ENCODE measurements at places on chromosomes 5 and 9.
A peak's percentile ranks its signal among the peaks of the same experiment; 100 is the strongest.

GRCh38 chr9:12843735-12844134, 68.9 kb downstream of the LURAP1L start:
- peak; percentile 33 for DNase-seq

DNA sequence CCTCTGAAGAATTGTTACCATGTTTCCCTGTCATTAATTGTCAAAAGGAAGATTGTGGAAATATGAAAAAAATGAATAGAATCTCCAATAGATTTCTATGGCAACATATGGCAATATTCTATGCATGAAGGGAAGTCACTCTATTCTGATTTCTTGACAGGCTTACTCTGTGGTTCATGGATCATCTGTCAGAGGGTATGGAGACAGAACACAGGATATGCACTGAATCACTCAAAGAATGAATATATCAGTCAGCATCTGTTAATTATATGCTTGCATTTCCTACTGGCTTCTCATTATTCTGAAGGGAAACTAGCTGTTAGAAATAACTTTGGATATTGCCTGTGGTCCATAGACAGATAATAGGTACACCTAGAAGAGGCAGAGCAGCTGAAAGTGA, 918.9 kb downstream of the DTWD2 start:
- no peak for DNase-seq

- no peak for DNase-seq
These were observed 476.8 kb upstream of the SMARCA2 start for GRCh38 chr9:1538301-1538700.

DNA sequence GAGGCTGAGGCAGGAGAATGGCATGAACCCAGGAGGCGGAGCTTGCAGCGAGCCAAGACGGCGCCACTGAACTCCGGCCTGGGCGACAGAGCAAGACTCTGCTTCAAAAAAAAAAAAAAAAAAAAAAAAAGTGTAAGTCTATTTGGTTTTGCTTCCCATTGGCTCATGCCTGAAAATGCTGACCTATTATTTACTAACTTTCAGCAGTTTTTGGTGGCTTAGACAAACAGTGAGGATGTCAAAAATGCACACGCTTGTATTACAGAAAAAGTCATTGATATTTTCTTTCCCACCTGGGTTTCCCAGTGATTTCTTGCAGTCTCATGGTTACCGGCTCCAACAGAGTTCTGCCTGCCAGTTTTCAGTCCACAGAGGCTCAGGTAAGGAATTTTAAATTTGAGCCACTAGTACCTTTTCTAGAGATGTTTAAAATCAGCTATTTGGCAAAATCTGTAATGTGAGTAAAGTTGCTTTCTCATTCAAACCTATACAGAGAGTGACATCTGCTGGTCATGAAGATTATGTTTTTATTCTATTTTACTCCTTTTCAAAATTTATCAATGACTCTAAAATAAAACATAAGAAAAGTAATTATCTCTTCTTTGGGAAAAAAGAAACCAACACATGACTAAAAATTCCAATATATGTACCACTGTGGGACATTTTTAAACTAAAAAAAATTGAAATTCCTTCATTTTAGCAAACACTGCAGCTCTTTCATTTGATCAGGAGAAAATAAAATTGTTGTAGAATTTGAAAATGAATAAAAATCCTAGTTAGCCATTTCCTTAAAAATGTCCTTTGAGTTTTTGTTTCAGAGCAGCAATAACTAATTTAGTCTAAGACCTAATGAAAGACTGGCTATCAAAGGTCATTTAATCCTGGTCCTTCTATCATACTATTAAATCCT, 8.8 kb downstream of the FAM200C start:
- no peak for DNase-seq

- peak; percentile 25 for DNase-seq
These were observed 11.5 kb downstream of the SMIM3 start for GRCh38 chr5:150789943-150790611.

DNA sequence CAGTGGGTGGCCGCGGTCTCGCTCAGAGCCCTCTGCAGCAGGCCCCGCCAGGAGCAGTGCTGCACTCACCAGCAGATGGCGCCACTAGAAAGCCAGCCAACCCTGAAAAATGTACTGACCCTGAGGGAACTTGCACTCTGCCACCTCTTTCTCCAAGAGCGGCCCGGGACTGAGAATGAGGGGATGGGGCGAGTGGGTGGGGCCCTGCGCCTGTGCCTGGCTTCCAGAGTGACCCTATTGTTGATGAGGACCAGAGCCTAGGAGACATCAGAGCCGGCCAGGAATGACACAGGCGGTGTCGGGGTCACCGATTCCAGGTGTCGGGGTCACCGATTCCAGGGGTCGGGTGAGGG, 2.9 kb upstream of the IL17B start:
- peak; percentile 85 for DNase-seq

DNA sequence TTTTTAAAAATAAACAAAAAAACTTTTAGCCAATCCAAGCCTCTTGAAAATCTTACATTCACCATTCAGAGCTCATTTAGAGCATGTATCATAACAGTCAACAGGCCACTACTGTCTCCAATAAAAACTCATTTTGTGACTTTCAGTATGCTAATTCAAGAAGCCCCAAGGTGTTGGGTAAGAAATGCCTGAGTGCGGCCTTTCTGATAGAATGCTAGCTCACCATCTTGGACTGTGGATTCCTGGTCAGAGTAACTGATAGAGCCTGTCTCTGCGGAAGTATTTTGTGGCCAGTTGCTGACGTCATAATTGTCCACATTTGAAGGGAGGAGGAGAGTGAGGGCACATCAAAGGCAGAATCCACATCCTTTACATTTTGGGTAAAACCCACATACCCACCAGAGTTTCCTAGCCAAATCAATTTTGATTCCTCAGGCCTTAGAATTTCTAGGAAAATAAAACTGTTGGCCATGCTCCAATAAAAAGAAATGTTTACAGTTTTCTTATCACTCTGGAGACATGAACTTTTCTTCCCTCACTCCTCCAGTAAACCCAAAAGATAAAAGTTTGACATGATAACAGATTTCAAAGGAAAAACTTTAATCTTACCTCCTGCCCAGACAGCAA, 41.1 kb upstream of the ERCC6L2 start:
- peak; percentile 55 for DNase-seq

DNA sequence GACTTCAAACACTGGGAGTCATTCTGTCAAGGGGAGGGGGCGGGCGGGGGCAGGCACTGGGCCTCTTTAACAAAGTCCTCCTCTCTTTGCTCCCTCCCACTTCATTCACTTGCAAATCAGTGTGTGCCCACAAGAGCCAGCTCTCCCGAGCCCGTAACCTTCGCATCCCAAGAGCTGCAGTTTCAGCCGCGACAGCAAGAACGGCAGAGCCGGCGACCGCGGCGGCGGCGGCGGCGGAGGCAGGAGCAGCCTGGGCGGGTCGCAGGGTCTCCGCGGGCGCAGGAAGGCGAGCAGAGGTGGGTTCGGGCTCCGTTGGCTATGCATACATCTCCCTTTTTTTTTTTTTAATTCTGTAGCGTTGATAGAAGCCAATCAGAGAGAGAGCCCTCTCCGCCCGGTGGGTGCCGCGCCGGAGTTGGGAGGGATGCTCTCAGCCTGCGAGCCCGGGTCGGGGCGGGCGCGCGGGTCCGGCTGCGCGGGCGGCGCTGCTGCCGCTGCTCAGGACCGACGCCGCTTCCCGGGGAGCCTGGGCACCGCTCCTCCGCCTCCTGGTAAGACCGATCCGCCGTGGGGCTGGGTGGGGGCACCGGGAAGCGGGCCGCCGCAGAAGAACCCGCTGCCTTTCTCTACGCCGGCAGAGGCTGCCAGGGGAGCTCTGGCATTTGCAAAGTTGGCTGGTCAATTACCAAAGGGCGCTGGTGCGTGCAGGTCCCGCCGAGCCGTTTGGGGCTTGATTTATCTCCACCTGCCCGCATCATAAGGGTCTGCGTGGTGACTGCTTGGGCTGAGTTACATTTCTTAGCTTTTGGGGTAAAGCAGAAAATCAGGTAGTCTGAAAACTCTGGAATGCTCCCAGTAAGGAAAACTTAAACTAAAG, at the start of gene CDH6:
Gene CDH6, plus strand, starts transcription at position 96 of the 877 bp plus-strand sequence. CDS start 73,788 bp downstream, outside the sequence.
- DNase-seq = peak; percentile 31

- DNase-seq = no peak
These were observed 130.9 kb downstream of the ERCC6L2 start for GRCh38 chr9:96006296-96006879.

DNA sequence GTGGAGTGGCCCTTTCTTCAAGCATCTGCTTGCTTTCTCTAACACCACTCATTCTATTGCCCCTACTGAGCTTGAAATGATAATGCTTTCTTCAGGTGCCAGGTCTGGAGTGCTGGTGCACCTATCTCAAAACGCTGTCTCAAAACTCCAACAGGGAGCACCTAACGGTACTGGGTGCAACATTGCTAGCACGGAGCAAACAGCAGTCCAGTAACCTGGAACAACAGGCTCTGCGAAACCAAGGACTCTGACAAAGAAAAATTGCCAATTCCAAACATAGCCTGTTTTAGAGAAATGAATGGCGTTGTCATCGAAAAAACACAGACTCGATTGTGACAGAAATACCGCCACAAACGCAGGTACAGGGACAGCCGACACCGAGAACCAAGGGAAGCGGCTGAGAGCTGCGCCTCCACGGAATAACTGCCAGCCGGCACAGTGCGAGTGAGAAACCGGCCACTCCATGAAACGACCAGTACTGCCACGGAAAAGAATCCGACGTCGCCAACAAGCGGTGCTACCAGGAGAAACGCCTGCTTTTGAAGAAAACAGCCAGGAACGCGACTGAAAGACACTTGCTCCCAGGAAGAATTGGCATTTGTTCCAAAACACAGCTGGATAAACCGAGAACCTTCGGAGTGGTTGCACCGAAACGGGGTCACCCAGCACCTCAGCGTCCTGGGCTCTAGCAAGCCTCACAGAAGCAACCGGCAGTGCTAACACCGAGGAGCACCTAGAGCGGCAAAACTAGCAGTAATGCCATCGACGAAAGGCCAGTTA, 3.1 kb downstream of the ANXA2R start:
- DNase-seq = peak; percentile 30

DNA sequence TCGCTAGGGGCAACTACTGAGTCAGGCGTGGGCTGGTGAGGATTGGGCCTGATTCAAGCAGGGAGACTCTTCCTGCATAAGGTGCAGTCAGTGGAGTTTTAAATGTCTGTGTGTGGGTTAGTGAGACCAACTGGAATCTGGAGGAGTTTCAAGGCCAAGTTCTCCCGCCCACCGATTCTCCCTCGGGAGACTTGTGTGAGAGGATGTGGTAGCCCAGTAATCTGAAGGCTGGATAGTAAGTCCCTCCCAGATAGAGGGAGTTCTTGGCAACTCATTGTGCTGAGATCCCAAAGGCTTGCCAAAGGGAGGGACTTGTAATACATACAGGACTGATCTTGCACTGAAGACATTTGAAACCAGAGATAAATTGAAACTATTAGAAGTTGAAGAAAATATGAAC, 51.8 kb downstream of the WDR36 start:
- DNase-seq = peak; percentile 83

GRCh38 chr5:149228618-149229297, 42.9 kb upstream of the AFAP1L1 start:
- DNase-seq = peak; percentile 54

- peak; percentile 51 for DNase-seq
These were observed 265.5 kb upstream of the ADAMTSL1 start for GRCh38 chr9:18208166-18209059.

- peak; percentile 31 for DNase-seq
These were observed 218.5 kb downstream of the PLK2 start for GRCh38 chr5:58241389-58241788.

GRCh38 chr9:114290561-114290986, 32.3 kb upstream of the ORM1 start:
- peak; percentile 22 for DNase-seq

GRCh38 chr5:83299353-83299752, 172.2 kb upstream of the VCAN start:
- no peak for DNase-seq

DNA sequence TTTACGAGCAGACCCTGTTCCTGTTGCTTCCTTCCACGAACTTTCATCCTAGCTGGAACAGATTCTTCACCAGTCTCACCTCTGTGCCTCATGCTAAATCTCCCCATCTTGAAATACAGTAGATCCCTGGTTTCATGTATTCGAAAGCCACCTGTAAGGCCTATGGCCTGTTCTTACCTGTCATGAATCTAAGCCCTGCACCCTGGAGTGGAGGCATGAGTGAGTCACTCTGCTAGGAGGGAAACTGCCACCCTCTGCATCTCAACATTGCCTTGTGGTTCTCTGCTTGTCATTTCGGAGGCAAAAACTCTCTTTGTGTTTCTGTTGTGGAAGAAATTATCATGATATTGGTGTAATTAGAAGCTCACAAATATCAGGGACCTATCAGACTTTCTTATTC, 320.0 kb downstream of the ENC1 start:
- DNase-seq = no peak

DNA sequence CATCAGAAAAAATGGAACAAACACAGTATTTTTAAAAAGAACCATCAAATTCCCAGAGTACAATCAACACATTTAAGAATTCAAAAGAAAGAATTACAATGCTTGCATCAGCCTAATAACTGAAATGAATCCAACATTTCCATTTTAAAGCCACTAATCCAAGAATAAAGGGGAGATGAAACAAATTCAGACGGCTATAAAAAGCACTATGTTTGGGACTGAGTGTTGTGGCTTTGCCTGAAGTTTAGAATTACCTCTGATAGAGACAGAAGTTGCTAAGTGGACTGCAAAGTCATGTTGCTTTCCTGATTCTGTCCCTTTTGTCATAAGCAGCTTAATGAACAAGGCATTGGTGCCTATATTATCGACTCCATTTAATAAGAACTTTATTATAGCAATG, 135.4 kb upstream of the RGMB start:
- DNase-seq = no peak

- DNase-seq = no peak
These were observed 621 bp downstream of the PCDHGA11 start for GRCh38 chr5:141421489-141421855.

DNA sequence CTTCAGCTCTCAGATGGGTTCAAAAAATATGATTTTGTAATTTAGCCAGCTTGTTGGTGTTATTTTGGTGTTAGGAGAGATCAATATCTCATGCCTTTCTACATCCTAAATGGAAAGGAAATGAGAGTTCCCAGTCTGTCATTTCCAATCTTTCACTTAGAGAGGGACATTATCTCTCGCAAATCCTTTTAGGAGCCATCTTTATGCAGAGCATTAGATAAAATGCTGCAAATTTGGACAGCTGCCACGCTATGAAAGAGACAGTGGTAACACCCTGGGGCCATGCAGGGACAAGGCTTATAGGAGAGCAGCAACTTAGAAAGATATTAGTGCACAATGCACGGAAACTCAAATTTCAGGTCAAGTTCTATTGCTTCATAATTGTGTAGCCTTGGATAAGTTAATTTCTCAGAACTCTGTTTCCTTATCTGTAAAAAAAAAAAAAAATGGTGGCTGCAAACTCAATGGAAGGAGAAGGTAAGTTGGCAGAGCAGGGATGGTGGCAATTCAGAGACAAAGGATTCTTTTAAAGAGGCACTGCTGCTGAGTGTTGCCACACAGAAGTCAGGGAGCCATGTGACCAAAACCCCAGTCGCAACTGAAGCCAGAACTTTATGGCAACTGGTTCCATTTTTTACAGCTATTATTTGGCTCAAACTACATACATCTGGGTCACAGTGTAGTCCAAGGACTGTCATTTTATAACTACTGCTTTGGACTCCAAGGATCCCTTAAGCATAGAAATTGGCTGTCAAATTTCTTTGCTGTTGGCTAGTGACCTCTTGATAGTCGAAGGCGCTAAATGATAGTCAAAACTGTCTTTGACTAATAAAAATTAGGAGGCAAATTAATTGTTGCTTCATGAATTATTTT, 210.2 kb downstream of the FRMD3 start:
- no peak for DNase-seq

Data from femur (tissue), 1 donor.